ENCODE measurements at places on chromosomes 2 and 18. TPM values are rescaled to one million over a fixed set of nuclear protein-coding genes. Genes with fewer than 3 reads are reported as not detected.
A peak's percentile ranks its signal among the peaks of the same experiment; 100 is the strongest.

Gene ARHGEF4
- total RNA-seq: 128 TPM

DNA sequence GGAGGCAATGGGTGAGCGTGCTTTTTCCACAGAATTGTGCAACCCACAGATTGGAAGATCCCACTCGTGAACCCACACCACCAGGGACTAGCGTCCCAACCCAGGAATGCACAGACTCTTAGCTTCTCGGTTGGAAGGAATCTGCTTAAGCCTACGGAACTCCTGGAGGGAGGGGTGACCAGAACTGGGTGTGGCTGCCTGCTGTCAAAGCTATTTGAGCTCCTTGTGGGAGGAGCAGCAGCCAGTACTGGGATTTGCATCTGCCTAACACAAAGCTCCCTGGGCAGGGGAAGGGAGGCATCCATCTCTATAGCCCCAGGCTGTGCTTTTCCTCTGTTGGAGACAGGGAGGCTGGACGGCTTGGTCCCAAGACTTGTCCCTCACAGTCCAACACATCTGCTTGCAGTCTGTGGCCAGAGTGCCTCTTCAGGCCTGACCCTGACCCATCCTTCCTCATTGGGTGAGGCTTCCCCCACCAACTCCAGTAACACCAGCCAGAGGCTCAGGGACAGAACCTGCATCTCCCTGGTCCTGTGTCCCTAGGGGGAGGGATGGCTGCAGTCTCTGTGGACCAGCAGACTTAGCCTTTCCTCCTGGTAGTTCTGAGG lies 27.9 kb downstream of the HNMT start:
- DNase-seq: no peak

Gene MC2R
- total RNA-seq: not detected

Gene NDC80
- total RNA-seq: 2.7 TPM

Gene CASP10
- total RNA-seq: 3.7 TPM

DNA sequence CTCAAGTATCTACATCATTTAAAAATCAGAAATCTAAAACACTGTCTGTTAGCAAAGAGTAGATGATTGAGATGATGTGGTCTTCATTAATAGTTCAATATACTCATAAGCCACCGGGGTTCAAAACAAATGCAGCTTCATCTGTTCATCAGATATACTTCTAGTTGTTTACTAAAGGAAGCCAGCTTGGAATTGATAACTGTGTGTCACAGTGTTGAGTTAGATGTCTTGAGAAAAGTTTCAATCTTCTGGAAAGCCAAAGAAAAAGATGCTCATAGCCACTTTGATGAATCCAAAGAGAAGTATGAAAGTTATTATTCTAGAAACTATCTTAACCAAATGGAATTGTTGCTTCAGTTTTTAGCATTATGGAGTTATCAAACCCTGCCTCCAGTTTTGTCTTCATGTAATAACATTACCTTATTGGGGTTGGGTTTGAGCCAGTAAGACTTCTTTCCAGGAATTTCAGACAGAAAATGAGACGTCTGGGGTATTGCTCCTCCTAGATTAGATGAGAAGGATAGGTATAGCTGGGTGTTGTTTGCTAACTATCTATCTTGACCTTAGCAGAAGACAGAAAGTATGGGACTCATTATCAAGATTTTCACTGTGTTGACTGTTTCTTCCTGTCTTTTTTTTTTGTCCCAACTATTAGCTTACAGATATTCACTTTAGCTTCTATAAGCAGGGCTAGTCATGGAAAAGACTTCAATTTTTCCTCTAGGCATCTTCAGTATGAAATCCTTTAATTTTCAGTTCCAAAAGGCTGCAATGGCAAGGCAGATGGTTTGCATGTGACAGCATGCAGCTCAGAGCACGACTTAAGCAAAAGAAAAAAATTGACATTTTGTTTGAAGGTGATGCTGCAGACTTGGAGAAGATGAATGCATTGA lies 66.5 kb downstream of the LNPK start:
- no peak for DNase-seq

Gene TRAF3IP1
- 15.4 TPM for total RNA-seq

DNA sequence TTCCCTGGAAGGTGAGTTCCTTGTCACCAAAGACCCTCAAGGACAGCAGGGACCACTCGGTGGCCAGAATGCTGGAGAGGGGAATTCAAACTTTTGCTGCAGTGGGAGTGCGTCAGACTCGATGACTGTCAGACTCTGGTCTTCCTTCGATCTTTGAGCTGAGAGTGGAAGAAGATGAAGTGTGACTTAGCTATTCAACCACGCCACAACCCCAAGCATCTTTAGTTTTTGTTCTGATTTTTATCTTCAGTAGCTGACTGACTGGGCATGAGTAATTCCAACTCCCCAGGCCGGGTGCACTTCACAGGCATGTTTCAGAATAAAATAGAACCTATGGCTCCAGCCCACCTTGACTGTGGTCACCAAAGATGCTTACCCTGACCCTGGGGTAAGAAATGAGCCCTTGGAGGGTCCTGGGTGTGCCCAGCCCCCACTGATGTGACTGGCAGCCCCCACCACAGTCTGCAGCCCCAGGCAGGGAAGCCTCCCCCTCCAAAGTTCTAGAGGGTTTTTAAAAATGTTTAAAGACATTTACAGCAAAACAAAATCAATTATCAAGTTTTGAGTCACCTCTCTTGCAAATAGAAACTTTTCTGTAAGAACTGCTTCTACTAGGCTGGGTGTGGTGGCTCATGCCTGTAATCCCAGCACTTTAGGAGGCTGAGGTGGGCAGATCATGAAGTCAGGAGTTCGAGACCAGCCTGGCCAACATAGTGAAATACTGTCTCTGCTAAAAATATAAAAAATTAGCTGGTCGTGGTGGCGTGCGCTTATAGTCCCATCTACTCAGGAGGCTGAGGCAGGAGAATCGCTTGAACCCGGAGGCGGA lies 24.9 kb upstream of the YWHAQ start:
- DNase-seq: no peak

Gene ASAP2
- total RNA-seq: 22.0 TPM

DNA sequence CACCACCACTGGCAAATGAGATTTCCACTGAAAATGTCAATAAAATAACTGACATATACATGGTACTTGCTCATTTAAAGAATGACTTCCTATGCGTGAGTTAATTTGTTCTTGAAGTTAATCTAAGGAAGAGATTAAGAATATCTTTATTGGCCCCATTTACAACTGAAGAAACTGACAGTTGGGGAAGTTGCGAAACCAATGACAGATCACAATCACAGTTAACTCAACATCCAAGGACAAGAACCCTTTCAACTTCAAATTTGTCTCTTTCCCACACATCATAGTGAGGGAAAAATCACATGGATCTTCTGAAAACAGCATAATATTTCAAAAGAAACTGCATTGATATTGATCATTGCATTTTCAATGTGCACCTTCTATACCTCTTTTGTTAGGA lies 565.4 kb downstream of the IRS1 start:
- no peak for DNase-seq

DNA sequence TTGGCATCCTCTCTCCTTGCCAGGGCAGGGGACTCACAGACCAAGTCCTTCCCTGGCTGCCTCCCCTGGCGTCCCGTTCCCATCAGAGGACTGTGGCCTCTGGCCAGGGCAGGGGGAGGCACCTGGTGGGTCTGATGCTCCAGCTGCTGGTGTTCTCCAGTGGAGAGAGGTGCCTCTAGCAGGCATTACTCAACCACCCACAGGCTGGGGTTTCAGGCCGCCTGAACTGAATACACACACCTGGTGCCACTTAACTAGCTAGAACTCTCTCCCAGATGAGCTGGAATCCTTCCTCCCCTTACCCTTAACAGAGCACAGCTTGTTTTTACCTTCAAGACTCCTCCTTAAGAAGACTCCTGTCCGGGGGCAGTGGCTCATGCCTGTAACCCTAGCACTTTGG lies 37.7 kb upstream of the CNGA3 start:
- no peak for DNase-seq

DNA sequence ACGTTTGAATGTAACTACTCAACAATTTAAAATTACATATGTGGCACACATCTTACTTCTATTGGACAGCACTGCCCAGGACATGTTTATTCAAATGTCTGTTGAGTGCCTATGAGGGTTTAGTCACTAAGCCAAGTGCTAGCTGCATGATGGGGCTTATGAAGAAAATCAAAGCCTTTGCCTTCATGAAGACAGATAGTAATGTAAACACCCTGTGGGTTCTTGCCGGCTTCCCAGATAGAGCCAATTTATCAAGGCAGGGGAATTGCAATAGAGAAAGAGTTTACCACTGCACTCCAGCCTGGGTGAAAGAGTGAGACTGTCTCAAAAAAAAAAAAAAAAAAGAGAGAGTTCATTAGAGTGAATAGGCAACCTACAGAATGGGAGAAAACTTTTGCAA lies 43.7 kb upstream of the NEB start:
- no peak for DNase-seq

DNA sequence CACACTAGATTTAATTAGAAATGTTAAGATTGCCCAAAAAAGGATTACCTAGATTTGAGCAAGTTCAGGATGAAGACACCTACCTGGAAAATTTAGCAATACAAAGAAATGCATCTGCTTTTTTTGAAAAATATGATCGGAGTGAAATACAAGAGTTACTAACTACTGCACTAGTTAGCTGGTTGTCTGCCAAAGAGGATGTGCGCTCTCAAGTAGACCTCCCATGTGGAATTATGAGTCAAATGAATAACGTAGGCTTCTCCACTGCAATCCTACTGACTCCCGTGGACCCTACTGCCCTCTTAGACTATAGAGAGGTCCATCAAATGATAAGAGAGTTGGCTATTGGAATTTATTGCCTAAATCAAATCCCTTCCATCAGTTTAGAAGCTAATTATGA lies 2.0 kb downstream of the ANKAR start:
- DNase-seq: no peak

Gene MC5R
- total RNA-seq: 0.26 TPM

DNA sequence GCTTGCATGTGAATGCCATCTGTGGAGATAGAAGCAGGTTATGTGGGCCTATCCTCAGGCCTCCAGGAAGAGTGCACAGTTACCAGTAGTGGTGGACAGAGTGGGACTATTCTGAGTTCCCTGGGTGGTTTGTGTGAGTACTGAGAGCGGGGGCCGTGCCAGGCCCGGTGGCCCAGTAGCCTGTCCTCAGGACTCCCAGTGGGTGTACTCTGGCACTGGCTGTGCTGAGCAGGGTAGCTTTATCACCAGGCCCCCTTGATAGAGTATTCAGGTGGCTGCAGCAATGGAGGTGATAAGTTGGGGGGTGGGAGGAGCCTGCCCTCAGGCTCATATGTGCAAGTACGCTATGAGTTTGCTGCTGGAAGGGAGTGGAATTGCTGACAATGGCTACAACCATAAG lies 979.0 kb upstream of the PIK3C3 start:
- no peak for DNase-seq

GRCh38 chr2:169087757-169088379 lies 18.5 kb downstream of the DHRS9 start:
- no peak for DNase-seq

GRCh38 chr18:8031496-8031895 lies 464.4 kb downstream of the PTPRM start:
- DNase-seq: no peak

GRCh38 chr2:199663157-199663556 lies 187.8 kb downstream of the FTCDNL1 start:
- DNase-seq: no peak

Gene INPP5D
- total RNA-seq: 18.7 TPM

GRCh38 chr18:74139888-74140287 lies 7.7 kb downstream of the FBXO15 start:
- no peak for DNase-seq

Gene CNDP1
- total RNA-seq: 0.21 TPM

Gene EPAS1
- 110 TPM for total RNA-seq

GRCh38 chr2:133674433-133675331 lies 106.4 kb upstream of the NCKAP5 start:
- peak; percentile 62 for DNase-seq

DNA sequence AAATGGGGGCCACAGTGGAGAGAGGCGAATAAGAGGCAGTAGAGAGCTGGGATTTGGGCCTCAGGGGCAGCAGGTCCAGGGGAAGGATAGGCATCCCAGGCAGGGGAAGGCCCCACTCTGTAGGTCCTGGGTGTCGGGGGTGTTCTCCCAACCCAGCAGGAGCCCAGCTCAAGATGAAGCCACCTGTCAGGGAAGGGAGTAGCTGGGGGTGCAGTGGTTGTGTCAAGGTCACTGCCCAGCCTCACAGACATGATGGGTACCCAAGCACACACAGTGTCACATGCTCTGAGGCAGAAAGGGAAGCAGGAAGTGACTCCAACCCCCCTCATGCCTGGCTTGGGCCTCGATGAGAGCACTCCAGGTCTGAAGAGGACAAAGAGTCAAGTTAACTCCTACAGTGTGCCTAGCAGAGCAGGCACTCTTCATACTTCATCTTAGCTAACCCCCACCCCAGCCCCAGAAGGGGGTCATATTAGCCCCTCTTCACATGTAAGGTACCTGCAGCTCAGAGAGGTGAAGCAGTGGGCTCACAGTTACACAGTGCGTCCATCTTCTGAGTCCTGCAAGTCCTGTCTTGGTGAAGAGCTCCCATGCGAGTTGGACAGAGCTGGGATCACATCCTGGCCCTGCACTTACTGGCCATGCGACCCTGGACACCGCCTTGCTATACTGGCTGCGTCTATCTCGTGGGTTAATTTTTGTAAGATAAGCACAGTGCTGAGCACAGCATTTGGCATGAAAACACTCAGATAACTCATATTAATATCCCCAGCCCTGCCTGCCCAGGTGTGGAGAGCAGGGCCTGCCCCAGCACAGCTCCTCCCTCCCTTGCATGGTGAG lies 72.6 kb upstream of the DAPL1 start:
- no peak for DNase-seq

Gene DSC1
- total RNA-seq: 640 TPM

DNA sequence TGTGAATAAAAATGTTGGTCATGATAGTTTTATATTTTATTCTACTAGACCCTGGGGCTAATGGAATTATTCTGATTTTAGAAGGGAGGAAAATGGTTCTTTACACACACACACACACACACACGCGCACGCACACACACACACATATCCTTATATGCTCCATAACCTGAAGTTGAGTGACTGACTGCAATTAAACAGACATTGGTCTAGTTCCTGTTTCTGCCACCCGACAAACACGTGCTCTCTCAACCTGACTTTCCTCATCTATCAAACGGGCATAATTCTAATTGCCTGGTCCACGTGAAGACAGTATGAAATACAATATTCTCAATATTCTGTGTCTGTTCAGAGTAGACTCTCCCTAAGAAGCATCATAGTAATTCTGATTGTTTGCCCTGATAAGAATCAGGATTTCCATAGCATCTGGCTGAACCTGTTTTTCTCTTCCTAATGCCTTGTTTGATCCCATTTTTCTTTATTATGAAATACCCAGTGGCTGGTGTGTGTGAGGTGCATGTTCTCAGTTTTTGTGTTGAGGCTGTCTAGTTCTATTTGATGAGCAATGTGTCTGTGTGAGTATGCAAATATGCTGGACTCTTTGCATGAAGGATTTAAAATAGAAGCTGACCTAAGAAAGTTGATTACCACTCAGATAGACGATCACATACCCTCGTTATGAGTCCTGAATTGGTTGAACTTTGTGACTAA lies 51.0 kb downstream of the SETBP1 start:
- DNase-seq: no peak

Gene TUBA4B
- not detected for total RNA-seq
